ENCODE measurements at places on chromosomes 13 and 19. TPM values are rescaled to one million over a fixed set of nuclear protein-coding genes. Genes with fewer than 3 reads are reported as not detected.

PVR gene
- 20.8 TPM for total RNA-seq

C2CD4C gene
- total RNA-seq, result 0.56 TPM

CRYL1 gene
- total RNA-seq, result 41.2 TPM

IGFL2 gene
- total RNA-seq, result not detected

RAB3D gene
- 90.4 TPM for total RNA-seq

MPHOSPH8 gene
- 18.0 TPM for total RNA-seq

CYP2A6 gene
- total RNA-seq, result not detected

KPNA3 gene
- total RNA-seq, result 21.2 TPM

DENND1C gene
- 4.2 TPM for total RNA-seq

DNA sequence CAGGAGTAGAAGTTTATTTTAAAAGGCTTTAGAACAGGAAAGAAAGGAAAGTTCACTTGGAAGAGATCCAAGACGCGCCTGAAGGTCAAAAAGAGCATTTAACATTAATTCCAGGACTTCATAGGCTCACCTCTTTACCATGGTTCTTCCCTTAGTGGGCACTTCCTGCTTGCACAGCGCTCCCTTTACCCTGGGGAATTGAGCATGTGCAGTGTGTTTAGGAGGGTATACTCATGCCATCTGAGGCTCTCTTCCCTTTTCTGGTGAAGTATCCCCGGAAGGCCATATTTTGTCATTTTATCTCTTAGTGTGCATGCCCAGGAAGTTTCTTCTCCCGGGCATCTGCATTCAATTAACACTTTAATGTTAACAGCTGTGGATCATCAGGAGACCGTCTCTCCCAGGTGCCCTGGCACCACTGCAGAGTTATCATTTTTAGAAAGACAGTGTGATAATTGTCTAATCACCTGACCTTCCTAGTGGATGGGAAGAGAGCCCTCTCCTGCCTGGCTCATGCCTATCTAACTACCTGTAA is 66.1 kb upstream of the ABCC4 start:
- DNase-seq, result no peak

DNA sequence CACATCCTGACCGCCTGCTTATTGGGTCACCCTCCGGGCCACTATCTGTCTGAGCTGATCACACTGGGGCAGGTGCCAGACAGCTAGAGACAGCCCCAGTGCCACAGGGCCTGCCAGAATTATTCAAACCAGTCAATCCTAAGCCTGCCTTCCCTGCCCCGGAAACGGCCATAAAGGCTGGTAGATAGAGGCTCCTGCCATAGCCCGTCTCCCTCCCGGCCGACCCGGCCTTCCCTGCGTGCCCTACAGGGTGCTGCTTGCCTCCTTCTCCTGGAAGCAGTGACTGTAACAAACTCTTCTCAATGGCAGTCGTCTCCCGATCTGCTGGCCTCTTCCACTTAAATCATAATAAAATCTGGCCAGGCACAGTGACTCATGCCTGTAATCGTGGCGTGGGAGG is 158.6 kb upstream of the SOX1 start:
- DNase-seq, result no peak

DNA sequence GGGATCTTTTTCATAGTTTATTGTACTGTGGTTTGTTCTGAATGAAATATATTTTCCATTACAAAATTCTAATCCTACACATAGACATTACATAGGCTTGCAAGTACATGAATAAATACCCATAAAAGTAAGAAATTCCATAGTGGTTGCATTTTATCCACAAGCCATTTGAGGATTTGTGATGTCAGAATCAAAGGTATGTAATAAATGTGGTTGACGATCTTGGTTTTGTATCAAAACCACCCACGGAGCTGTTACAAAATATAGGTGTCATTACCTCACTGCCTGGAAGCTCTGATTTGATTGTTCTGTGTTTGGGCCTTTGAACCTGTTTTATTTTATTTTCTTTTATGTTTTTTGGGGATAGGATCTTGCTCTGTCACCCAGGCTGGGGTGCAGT is 125.1 kb downstream of the NALCN start:
- no peak for DNase-seq

GRCh38 chr19:912181-913079 is 589 bp downstream of the R3HDM4 start:
- no peak for DNase-seq

DNA sequence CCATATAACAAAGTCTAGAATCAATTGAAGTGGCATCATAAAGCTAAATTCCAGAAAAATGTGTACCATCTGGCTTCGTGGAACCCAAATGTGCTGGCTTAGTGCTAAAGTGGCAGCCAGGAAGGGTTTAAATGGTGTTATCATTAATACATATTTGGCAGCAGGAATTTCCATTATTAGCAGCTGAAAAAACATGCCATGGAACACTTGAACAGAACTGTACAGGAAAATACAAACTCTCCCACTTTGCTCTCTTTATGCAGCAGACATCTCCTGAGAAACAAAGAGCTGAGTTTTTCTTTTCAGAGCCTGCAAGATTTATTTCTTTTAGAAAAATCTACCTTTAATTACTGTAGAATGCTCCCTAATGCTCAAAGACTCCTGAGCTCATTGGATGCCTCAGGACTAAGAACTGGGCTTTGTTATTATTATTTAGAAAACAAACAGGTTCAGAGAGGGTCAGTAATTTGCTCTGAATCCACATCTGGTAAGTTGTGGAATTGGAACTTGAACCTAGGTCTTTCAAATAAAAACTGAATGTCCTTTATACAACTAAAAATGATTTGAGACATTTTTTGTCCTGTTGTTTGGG is 179.0 kb downstream of the LACC1 start:
- no peak for DNase-seq

GRCh38 chr19:5943623-5944022 is 29.6 kb downstream of the CAPS start:
- no peak for DNase-seq

DNA sequence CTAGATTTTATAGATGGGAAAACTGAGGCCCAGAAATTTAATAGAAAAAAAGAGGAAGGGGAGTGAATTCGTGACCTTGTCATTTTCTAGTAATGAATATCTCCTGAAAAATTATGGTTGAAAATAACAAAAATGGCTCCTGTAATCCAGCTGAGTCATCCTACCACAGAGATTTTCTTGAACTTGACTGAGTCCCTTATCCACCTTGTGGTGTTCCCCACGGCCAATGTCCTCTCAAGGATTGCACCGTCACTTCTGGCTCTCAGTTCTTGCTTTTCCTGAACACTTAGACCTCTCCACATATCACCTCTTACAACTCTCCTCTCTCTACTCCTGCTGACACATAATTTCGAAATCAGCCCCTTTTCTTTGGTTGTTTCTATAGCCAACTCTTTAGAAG is 1.2 kb upstream of the KATNAL1 start:
- no peak for DNase-seq

GRCh38 chr13:28392896-28393505 is 101.9 kb downstream of the FLT1 start:
- DNase-seq, result no peak

GRCh38 chr13:79062291-79062690 is 343.8 kb downstream of the RBM26 start:
- no peak for DNase-seq

- peak; percentile 12 for DNase-seq
Observed at GRCh38 chr13:30463787-30464495, 1.8 kb downstream of the HMGB1 start.

DNA sequence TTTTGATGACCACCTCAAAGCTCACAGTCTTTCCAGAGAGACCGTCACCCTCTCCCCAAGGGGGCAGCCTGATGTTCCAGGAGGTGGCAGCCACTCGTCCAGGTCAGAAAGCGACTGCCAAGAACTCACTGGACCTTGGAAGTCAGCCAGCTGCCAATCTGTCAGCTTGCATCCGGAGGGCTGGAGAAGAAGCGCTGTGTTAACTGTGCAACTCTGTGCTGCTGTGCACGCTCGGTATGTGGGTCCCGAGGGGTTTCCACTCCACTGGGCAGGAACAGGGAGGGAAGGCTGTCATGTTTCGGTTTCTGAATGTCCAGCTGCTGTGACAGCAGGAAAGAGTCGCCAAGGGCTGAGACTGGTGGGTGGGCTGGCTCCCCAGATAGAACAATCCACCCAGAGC is 89.2 kb downstream of the CACNA1A start:
- DNase-seq, result no peak

DNA sequence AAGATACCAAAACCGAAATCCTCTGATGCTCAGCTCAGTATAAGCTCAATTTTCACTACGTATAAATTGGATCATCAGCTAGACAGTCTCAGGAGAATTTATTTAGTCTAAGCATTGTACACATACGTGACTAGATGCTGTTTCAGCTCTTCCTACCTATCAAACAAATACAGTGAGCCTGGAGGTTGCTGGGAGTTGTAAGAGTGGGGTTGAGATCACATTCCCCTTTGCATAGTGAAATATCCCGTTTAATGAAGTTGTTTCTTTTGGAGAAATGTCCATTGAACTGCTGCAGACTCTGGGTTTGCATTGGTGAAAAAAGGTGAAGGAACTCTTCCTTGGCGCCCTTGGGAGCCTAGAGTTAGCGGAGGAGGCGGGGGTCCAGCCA is 68.9 kb upstream of the GJB6 start:
- no peak for DNase-seq

- no peak for DNase-seq
Observed at GRCh38 chr19:38274739-38275138, 10.4 kb downstream of the SPINT2 start.

DNA sequence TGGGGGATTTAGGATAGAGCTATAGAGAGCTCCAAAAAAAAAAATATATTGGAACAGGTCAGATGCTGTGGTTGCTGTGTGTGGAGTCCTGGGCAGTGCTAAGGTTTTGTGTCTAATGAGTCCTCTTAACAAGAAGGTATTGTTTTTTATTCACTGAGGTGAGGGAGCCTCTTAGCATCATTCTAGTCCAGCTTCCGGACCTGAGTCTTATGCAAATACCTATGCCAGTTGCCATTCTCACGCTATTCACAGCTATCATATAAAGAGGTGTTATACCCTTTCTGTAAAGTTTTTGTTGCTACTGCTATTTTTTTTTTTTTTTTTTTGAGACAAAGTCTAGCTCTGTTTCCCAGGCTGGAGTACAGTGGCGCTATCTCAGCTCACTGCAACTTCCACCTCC is 1.4 kb downstream of the NLRP2 start:
- no peak for DNase-seq

DNA sequence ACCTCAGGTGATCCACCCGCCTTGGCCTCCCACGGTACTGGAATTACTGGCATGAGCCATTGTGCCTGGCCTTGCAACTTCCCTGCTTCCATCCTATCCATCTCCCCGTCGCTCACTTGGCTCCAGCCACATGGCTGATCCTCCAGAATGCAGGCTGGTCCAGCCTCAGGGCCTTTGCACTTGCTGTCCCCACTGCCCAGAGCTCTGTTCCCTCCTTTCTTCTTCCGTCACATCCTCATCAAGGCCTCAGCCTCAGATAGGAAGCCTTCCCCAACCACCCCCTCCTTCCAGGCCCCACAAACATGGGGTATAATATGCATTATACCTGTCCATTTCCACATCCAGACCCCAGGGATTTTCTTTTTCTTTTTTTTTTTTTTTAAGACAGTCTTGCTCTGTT is 16.2 kb downstream of the MAST3 start:
- no peak for DNase-seq

DNA sequence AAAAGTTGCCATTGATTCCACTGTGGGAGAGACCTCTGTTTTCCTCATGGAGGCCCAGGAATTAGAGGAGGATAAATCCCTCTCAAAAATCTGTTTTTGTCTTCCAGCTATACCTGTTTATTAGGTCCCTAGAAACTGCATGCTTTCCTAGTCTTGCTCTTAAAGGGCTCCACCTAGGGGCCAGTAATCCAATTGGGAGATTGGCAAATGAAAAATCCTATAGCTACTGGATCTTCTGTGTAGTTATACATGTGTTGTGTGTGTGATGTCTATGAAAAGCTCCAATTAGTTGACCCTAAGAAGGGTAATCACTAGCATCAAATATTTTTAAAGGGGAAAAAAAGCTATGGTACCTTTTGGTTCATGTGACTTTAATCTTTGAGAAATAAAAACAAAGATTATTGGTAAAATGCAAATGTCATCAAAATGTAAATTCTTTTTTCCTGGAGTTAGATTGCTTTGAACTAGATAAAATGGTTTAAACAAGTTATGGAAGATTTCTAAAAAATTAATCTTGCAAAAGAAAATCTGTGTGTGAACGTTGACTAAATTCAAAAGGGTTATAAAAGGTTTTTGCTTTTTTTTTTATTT is 63.4 kb upstream of the C1QTNF9B start:
- no peak for DNase-seq

DNA sequence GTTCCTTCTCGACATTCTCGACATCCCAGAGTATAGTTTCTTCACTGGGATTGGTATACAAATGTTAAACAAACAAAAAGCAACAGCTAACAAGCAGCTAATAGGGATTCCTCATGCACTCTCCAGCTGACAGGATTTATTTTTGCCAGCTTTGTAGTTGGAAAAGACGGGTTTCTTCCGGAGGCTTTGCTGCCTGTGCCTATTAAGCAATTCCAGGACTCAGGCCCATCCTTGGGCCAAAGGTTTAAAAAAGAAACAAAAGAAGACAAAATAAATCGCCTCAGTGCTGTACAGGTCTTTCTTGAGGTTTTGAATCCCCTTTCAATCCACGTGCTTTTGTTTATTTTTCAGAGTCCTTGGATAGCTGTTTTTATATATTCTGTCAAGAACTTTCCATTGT is 1414.5 kb upstream of the PCDH9 start:
- DNase-seq, result no peak

GRCh38 chr13:30639671-30640070 is 22.0 kb downstream of the USPL1 start:
- DNase-seq, result no peak

DNA sequence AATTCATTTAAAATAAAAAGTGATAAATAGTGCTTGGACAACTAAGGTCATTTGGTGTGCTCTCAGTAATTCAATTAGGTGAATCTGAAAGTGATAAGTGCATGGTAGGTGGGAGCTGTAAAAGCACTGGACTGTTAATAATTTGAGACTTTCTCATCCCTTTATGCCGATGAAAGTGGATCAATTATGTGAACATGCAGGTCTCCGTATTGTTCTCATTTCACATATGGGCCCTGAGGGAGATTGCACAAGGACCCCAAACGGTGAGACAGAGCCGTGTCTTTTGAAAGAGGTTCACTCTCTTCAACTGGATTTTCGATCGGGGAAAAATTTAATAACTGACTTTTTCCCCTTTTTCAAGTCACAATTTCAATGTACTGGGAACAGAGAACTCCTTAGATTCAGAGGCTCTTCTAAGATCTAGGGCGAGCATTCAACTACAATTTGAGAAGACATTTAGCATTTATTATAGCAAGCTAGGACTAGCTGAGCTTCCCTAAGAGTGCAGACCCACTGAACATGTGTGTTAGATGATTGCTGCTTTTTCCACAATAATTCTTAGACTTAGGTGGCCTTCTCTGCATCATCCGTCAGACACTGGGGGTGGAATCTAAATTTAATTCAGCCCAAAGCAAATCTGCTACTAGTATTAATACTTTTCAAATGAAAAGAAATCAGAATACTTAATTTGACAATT is 347.6 kb downstream of the OXGR1 start:
- no peak for DNase-seq

DNA sequence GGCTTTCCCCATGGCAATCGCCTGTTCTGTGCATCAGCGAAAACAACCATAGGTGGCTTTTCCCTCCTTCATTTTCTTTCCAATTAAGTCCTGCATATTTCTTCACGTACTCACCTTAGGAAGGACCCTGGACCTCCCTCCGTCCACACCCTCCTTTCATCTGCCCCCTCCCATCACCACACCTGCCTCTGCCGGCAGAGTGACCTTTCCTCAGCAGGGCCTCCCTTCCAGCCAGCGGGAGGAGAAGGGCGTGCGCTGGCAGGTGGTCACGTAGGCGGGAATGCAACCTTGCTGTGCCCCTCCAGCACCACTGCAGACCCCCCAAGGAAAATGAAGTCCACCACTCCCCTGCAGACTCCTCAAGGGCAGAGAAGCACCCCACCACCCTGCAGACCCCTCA is 61.1 kb downstream of the GSX1 start:
- no peak for DNase-seq
